ENCODE measurements at places on chromosomes 13 and 19. TPM values are rescaled to one million over a fixed set of nuclear protein-coding genes. Genes with fewer than 3 reads are reported as not detected.

NOTCH3 gene
- total RNA-seq = 37.5 TPM

- no peak for DNase-seq
Measured at GRCh38 chr13:38415233-38415632, 65.6 kb downstream of the UFM1 start.

GRCh38 chr19:271856-272255 lies 19.3 kb downstream of the PLPP2 start:
- no peak for DNase-seq

CNFN gene
- not detected for total RNA-seq

GRCh38 chr13:79775830-79776229 lies 294.9 kb downstream of the NDFIP2 start:
- DNase-seq = peak; percentile 67

DNA sequence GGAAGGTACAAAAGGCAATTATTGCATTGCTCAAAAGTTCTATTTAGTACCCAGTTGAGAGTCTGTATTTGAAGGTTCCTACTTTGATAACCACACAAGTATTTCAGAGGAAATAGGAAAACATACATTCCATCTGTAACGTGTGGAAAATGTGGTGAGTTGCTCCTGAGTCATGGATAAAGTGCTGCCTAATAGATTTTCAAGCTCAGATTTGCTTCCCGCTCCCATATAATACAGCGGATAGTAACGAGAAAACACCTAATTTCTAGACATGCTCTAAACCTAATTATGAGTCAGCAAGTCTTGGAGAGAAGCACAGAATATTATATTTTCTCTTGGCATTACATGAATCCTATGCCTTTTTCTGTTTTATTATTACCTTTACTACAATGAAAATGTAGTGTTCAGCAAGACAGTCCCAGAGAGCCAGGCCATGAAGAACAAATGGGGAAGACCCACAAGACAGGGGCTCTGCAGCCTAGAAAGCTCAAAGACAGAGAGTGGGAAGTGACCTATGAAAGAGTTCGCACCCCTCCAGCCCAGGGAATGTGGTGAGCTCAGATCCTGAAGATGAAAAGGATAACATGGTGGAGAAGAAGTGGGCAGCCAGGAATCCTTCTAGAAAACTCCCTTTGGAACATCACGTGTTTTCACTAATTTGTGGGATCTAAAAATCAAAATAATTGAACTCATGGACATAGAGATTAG lies 116.1 kb downstream of the STARD13 start:
- no peak for DNase-seq

DNA sequence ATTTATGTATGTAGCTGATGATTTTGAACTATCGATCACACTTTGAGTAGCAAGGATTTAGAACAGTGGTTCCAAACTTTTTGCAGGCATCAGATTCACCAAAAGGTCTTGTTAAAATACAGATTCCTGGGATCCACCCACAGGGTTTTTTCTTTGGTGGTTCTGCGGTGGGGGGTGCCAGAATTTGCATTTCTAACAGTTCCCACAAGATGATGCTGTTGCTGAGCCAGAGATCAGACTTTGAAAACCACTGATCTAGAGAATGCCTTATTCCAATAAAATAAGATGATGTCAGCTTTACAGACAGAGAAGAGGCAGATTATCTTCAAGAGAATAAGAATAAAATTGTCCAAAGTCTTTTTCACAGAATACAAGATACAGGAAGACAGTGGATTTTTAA lies 80.9 kb upstream of the SHISA2 start:
- no peak for DNase-seq

GRCh38 chr13:93767917-93768409 lies 541.4 kb downstream of the GPC6 start:
- no peak for DNase-seq

HSPB6 gene
- total RNA-seq = 1.8 TPM

GRCh38 chr19:366951-367350 lies 22.4 kb upstream of the MIER2 start:
- no peak for DNase-seq
